Ecto neural progenitor cell (in vitro differentiated cells): ENCODE measurements at places on chromosomes 6 and 20.
A peak's percentile ranks its signal among the peaks of the same experiment; 100 is the strongest.

DNA sequence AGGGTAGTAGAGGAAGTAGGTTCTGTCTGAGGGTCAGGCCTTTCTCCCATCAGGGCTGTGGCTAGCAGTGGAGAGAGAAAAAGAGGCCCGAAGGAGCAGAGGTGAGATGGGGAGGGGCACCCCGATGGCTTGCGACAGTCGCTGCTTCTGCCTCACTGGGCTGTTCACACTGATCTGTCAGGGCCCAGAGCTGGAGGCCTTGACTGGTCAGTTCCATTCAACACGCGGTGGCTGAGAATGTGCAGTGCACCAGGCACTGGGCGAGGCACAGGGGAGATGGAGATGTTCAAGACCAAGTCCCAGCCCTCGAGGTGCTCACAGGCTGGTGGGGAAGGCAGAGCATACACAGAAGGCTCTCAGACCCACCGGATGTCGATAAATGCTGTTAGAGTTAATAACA lies 21.4 kb downstream of the SLC12A5 start:
- no peak for DNase-seq

GRCh38 chr6:55833284-55833683 lies 42.1 kb downstream of the BMP5 start:
- DNase-seq: no peak

DNA sequence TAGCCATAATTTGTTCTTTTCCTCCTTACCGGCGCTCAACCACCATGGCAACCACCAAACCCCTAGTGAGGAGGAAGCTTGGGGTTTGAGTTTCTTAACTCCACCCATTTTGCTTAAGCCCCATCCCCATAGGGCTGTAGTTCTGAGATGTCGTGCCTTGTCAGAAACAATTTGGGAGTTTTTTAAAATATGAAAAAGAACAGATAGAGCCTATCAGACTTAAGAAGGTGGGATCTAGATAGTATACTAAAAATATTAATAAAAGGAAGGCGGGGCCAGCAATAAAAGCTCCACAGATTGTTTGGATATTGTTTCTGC lies 5.6 kb downstream of the BRD2 start:
- DNase-seq: no peak

- no peak for DNase-seq
Observed at GRCh38 chr6:138538390-138539031, 39.2 kb upstream of the NHSL1 start.

DNA sequence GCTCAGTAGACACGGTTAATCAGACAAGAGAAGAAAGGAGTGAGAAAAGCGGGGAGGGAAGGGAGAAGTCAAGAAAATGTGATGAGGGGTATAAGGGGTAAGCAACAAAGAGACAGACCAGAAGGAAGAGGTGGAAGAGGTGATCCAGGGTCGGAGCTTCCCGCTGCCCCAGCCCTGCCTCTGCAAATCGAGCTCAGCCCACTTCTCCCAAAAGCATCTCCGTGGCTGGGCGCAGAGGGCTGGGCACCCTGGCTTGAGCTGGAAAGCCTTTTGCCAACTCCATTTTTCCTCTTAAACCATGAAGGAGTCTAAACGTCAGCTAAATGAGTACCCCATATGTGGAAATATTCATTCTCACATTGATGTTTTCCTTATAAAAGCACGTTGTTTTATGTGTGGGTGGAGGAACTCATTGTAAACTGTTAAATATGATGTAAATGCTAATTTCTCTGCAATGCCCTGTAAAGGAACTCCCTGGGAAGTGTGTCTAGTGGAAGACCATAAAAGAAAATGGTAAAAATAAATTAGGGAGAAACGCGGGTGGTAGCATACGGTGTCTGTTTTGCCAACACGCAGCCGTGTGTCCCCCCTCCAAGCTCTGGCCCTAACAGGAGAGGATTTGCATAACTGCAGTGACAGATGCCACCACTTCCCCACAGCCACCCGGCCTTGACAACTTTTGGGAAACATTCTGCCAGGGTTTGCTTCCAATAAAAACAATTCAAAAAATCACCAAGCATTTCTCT lies 55.2 kb upstream of the MAFB start:
- no peak for DNase-seq

DNA sequence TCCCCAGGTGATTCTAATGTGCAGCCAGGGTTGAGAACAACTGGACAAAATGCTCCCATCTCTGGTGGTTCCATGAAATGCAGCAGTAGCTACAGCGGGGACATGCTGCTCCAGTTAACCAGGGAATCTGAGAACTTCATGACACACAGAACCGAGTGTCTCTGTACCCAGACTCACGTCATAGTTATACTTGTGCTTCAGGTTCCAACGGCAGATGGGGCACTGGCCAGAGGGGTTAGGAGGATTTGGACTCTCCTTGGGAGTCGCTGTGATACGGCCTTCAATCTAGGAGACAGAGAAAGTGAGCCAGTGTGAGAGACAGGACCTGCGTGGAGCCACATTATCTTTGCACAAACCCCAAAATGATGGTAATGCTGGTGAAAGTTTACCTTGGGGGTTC lies 9.2 kb downstream of the MRPS18A start:
- DNase-seq: no peak

- DNase-seq: no peak
Observed at GRCh38 chr6:93784794-93785693, 365.7 kb upstream of the EPHA7 start.

- DNase-seq: peak; percentile 71
Observed at GRCh38 chr20:20887593-20888265, 175.3 kb upstream of the RALGAPA2 start.

DNA sequence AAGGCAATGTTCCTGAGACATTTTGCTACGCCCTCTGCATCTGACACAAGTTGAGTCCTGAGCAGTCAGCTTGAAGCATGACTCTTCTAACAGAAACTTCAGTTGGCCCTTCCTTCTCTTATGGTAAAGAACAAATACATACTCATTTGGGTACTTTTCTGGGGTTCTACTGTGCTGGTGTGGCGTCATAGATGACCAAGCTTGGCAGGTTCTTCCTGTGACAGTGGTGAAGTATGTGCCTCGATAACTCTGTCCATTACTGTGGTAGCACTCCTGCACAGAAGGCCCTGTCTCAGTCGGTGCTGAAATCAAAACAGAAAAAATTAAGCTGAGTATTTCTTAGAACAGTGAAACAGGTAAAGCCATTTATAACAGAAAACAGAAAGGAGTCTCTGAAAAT lies 152.5 kb downstream of the SLC22A3 start:
- no peak for DNase-seq

- DNase-seq: no peak
Observed at GRCh38 chr6:89023591-89024441, 56.7 kb upstream of the PNRC1 start.

DNA sequence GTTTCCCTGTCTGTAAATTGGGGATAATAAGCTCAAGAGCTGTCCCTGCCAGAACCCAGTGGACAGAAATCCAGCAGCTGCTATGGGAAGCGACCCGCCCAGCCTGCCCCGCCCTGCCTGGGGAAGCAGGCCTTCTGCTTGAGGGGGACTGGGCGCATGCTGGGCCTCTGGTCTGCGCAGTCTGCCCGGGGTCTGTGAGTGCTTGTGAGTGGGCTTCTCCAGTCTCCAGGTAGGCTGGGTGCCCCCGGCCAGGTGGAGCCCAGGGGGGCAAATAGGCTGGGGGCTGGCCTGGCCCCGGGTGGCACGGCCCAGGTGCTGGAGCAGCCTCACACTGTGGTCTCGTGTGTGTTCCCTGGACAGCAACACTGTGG lies 648 bp upstream of the RBBP8NL start:
- no peak for DNase-seq

DNA sequence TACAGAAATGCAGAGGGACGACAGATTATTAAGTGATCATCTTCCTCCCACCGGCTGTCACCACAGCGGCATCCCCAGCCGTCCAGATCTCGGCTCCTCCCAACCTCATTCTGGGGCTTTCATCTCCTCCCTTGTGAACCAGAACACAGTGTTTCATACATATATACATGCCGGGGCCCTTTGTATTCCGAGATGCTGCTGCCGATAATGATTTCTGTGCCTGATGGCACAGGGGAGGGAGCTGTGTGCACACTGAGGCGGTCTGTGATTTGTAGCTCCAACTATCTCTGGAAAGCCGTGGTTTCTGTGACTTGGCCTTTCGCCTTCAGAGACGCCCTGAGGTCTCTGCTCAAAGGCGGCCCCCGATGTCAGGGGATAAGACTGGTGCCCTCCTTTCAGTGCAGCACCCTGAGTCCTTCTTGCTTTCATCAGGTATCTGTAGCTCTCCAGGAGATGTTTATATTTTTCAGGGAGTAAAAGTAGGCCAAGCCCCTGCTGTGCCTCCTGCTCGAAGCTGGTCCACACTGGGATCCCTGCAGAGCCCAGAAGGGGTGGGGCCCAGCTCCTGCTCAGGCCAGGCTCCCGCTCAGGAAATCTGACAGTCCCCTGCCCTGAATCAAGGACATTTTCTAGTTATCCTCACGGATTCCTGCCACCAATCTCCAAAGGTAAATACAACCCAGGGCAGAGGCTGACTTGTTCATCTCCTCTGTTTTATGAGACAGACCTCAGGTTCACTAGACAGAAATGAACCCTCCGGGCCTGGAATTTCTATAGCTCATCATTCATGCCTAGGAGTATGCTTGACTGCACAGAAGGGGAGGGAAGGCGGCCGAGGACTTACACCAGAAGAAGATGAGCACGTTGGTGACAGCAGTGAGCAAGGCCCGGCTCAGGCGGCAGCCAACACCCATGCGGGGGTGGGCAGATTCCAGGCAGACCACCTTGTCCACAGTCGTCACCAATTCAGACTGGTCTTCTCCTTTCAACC lies 11.2 kb downstream of the LEMD2 start:
- DNase-seq: no peak

DNA sequence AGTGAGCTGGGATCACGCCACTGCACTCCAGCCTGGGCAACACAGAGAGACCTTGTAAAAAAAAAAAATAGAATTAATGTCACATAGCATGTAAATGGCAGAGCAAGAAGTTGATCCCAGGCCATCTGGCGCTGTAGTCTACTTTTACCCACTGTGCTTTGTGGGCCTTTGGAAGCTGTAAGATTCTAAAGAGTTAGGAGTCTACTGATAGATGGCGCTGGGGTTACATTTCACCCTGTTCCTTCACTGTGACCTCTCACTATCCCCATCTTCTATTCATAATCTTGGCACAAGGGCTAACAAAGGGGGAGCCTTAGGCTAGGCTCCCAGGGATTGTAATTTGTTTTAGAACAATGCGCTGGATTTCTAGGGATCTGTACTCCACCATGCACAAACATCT lies 24.4 kb downstream of the SIRPD start:
- DNase-seq: no peak

DNA sequence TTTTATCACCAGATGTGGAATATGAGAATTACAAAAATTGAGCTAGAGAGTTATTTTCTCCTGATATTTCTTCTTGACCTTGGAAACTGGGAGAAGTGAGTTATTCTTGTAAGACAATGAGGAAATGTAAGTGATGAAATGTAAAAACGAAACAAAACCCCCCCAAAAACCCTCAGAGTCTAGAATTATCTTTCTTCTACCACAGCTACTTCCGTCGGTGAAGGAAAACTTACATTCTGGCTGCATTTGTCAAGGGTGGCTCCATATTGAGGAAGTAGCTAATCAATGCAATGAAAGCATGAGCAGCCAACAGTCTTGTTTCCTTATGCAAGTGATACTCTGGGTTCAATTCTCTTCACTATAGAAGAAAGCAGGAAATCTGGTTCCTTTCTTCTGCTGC lies 661.7 kb upstream of the CITED2 start:
- no peak for DNase-seq

- DNase-seq: no peak
Observed at GRCh38 chr6:54335871-54336270, 27.6 kb downstream of the TINAG start.

DNA sequence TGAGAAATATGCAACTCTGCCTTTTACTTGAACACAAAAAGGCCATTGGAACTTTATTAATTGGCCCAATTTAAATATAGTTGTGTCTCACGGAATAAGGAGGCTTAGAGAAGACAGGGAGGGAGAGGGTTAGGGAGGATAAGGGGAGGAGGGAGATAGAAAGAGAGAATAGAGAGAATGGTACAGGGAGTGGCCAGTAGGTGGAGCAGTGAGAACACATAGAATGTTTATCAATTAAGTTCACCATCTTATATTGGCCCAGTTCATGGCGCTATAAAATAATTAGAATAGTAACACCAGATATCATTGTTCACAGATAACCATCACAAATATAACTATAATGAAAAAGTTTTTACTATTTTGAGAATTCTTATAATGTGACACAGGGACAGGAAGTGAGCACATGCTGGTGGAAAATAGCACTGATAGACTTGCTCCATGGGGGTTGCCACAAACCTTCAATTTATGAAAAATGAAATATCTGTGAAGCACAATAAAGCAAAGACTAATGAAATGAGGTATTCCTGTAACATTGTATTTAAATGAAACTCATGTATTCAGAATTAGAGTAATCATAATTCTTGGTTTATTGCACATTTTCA lies 374.1 kb upstream of the MANEA start:
- no peak for DNase-seq

GRCh38 chr20:25571240-25571639 lies 14.1 kb downstream of the NINL start:
- no peak for DNase-seq

DNA sequence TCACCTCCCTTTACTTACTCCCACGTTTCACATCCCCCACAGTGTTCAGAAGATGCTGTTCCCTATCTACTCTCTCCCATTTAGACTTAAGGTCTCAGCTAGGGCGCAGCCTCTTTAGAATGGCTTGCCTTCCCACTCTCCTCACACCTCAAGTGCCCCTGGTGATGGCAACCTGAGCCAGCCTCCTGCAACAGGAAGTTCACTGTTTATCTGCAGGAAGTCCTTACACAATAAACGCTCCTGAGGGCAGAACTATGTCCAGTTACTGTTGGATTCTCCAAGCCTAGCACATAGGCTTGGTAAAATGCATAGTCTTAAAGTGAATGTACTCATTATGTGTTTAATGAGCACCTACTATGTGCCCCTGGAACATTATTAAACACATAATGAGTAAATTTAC lies 21.9 kb upstream of the RAB22A start:
- no peak for DNase-seq

- DNase-seq: no peak
Observed at GRCh38 chr6:10237298-10238038, 177.4 kb downstream of the TFAP2A start.

- DNase-seq: no peak
Observed at GRCh38 chr6:95321126-95321525, 256.2 kb upstream of the MANEA start.

DNA sequence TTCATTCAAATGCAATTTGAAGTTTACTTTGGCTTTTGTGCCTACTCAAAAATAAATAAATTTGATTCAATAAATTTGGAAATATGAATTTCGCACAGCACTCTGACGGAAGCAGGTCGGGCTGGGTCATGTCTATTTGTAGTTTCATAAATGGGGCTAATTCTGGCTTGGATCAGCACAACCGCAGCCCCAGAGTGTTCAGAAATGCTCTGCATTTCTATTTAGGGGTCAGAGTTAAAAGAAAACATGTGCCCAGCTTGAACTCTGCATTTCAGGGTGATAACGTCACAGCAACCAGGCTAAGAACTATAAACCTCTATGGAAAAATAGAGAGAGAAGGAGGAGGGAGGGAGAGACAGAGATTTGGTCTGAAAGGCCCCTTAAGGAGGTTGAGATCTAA lies 480.9 kb upstream of the NOX3 start:
- no peak for DNase-seq

GRCh38 chr6:45387236-45387635 lies 9.5 kb upstream of the SUPT3H start:
- DNase-seq: no peak
